Colonic mucosa (tissue), 4 donors: ENCODE measurements at places on chromosomes 2 and 18. TPM values are rescaled to one million over a fixed set of nuclear protein-coding genes. Genes with fewer than 3 reads are reported as not detected.

METTL5 gene
- total RNA-seq = 40.9 TPM

LAMA3 gene
- 41.3 TPM for total RNA-seq

TRAPPC8 gene
- total RNA-seq = 43.1 TPM

PARD3B gene
- 24.2 TPM for total RNA-seq

CENPA gene
- total RNA-seq = 6.5 TPM

KRTCAP3 gene
- total RNA-seq = 91.8 TPM

OTOS gene
- total RNA-seq = not detected

DNA sequence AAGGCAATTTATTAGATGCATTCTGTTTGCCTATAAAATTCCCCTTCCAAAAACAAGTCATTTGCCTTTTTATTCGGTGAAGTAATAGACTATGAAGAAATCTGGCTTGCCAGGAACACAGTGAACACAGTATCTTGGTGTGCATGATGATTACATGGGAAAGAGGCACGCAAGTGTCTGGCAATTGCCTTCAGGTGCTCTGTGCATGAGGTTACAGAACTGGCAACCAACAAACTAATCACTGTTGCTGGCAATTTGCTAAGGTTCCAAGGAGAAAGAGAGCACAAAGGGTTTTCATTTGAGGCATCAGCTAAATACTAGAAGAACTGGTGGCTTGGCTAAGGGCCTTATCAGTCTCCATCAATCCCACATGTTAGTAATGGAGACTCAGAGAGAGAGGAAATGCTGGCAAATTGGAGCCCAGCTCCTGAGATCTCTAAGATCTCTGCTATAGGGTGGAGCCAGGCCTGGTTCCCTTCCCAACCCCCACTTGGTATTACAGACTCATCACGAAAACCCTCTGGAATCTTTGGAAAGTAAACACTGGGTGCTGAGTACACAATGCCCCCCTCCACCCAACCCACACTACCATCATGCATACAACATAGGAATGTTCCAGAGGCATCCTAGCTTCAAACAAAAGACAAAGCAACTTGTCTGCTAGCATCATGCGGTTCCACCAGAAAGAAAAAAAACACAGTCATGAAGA, 10.4 kb downstream of the RNF152 start:
- DNase-seq = no peak

GRCh38 chr2:144516981-144517865, 2.7 kb downstream of the ZEB2 start:
- DNase-seq = no peak

DNA sequence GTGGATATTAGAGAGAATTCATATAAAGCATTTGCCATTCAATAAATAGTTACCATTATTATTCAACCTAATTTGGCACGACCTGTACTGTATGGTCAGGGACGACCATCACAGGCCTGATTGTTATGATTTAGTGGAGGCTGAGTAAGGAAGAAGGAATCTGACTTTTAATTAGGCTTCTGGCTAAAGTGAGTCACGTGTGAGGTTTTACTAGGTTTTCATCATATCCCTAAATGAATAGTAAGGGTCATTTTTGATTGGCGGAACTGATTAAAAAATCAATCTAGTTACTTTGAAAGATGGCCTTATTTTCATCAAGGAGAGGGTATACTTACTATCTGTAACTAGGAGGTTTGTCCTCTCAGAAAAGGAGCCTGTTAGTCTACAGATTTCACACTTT, 143.4 kb downstream of the ADCYAP1 start:
- DNase-seq = no peak

DNA sequence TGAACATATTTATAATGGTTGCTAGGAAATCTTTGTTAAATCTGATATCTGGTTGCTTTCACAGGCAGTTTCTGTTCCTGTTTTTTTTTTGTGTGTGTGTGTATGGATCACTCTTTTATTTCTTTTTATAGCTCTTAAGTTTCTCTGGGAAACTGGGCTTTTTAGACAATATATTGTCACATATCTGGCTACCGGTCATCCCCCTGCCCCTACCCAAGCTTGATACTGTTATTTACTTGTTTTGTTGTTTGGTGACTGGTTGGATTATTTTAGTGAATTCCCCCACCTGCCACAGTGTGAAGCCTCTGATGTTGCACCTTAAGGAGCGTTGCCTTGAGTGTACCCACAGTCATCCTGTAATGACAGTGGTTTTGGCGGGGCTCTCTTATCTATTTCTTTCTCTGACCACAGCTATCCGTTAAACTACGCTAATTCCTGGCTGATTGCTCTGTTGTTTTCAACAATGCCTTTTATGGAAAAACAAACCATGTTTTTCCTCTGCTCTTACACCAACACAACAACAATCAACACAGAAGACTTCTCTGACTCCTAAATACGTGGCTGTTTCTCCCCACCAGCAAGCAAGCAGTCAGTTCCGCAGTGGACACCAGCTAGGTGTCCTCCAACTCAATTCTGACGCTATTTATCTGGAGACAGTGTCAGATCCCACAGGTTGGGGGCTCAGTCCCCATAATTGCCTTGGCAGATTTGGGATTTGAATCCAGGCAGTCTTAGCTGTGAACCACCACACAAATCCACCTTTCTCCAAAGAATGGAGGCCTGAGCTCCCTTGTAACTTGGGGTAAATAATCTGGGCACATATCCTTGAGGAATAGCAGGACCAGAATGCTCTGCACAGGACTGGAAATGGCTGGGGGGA, 10.9 kb downstream of the GNLY start:
- no peak for DNase-seq

GRCh38 chr18:1585881-1586488, 681.3 kb downstream of the ADCYAP1 start:
- DNase-seq = no peak

DNA sequence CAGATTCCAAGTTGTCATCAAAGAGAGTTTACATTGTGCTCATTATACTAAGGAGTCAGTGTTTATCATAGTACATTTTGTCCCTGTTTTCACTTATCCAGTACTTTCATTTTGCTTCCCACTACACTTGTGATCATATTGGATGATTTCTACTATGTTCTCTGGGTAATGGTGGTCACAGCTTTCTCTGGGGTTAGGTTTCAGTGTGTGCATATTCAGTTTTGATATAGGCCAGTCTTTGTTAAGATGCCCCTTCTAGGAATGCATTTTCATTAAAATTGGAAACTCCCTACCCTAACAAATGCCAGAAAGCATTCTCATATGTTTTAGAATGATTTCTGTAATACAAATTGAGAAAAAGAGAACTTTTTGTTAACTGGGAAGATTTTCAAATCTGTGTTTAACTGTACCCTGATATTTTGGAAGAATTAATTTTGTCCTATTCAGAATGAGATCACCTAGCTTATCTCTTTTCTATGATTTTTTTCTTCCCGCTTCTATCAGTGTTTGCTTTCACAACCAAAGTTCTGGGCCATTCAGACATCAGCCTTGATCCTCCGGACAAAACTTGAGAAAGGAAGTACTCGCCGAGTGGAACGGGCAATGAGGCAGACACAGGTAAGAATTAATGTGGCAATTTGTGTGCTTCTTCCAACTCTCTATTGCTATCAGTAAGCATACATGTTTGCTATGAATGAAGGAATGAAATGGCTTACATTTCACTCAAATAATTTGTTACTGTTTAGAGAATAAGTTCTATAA, 74.6 kb downstream of the TTC27 start:
- no peak for DNase-seq

- no peak for DNase-seq
Measured at GRCh38 chr18:72866901-72867745, 664 bp downstream of the NETO1 start.

DNA sequence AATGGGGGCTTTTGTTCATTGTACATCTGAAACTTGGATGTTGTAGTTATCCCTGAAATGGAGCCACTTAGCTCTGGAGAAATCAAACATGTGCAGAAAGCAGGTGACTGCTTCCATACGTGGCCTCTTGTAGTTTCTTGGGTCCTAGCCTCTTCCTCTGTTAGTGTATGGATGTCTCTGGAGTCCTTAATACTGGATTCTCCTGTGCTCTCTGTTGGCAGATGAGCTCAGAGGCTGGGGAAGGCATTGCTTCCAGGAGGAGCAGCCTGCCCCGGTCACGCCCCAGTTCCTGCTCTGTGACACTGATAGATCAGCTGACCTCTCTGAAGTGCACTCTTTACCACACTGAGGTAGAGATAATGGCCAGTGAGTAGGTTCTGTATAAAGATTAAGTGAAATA, 176.2 kb downstream of the LDLRAD4 start:
- DNase-seq = no peak
